Activated CD4-positive, alpha-beta T cell treated with anti-CD3 and anti-CD28 coated beads, Interleukin-2, amount 50 U/mL, for 16 hours (primary cell): ENCODE measurements at places on chromosomes 7 and 10.

DNA sequence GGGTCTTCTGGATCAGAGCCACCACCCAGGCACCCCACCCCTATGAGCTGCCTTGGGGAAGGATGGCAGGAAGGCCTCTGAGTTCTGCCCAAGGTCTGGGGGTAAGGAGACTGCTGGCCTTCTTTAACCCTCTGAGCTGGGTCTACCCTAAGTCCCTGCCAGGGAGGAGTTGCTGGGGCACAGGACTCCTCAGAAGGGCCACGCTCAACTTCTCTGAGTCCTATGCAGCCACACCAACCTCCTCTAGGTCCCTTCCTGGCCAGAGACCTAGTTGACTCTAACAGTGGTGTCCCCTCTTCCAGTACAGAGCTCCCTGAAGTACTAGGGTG, 2.6 kb upstream of the NEURL1 start:
- DNase-seq = no peak

DNA sequence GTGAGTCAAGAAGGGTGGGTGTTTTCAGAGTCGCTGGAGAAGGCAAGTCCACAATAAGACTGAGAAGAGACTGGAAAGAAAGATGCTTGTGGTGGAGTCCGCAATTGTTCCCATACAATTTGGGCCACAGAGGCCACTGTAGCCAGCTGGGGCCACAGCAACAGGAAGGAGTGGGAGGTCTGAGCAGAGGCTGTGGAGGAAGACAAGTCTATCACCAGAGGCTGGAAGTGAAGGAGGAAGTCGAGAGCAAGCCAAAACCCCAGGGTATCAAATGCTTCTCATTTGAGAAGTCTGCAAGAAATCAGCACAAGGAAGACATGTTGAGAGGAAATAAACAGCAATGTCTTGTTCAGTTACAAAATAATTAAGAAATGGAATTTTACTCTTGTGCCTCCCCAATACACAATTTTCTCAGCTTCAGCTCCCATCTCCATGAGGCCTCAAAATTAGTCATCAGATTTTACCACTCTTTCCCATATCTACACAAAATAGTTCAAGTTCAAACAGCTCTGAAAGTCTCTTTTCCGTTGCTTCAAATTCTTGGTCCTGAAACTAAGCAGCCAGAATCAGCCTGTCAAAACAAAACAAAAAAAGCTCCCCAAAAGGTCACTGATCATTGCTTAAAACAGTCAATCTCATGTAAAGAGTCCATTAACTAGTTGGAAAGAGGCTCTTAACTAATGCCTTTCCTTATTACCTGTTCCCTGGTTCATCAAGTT, 31.6 kb downstream of the SLC16A12 start:
- DNase-seq = no peak

DNA sequence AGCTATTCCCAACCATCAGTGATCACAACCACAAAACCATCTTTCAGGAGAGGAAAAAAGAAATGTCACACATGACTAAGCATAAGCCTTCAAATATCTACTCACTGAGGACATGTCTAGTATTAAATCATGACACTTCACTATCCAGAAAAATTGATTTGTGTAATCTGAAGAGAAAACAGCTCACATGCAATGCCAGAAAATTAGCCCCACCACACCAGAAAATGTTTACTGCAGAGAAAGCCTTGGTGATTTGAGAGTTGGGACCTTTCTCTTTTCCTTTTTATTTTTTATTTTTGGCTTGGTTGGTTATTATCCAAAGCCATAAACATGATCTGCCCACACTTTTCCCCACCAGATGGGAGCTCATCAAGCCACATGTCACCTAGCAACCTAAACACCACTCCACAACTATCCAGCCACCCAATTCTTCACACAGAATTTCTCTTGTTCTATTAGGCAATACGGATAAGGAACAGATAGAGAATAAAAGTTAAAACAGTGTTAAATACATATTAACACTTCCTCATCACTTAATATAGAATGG, 3.1 kb downstream of the PARD3 start:
- DNase-seq = no peak

DNA sequence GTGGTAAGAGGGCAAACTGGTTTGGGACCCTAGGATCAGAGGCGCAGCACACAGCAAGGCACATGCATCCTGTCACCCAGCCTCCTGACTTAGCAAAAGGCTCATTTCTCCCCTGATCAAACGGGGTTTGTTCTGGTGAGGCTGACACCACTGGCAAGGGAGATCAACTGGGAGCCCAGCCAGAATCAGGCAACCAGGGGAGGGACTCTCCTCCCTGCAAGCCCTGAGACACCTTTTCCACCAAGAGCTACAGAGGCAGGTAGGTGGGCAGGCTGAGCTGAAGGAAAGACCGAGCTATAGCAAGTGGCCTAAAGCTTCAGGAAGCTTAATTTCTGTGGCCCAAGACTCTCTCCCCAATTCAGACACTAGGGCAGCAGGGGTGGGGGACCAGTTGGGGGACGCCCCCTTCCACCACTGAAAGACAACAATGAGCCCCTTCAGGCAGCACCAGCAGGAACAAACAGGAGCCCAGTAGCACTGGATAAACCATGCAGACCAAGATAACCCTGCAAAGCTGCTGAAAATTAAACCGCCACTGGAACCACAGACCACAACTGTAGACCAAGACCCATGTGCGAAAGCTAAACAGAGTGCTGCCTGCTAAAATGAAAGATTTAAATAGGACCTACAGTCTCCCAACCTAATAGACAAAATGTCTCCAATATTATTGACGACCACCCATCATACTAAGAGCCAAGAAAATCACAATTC, 27.1 kb upstream of the SAR1A start:
- DNase-seq = no peak

- DNase-seq = no peak
Measured at GRCh38 chr10:132839061-132839460, 53.1 kb upstream of the NKX6-2 start.

DNA sequence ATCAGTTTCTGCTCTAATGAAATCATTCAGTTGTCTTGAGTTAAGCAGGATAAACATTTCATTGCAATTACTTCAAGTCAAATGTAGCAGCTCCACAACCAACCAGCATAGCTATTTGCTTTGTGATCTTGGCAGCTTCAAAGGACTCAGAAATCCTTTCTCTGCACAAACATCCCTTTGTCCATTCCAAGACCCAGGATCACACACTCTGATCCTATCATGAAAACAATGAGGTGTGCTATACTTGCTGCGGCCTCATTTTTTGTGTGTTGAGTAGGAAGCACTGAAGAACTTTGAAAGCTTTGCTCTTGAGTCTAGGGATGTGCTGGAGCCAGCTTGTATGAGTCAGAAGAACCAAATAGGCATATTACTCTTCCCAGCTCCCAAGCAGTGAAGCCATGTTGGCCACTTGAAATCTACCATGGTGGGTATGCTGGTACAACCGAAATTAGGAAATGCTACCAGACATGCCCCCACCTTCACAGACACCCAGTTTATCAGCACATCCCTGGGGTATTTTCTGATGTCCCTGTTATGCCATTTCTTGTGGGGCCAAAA, 199.4 kb upstream of the PRSS58 start:
- no peak for DNase-seq

GRCh38 chr10:74133923-74134820, 16.5 kb downstream of the AP3M1 start:
- no peak for DNase-seq

DNA sequence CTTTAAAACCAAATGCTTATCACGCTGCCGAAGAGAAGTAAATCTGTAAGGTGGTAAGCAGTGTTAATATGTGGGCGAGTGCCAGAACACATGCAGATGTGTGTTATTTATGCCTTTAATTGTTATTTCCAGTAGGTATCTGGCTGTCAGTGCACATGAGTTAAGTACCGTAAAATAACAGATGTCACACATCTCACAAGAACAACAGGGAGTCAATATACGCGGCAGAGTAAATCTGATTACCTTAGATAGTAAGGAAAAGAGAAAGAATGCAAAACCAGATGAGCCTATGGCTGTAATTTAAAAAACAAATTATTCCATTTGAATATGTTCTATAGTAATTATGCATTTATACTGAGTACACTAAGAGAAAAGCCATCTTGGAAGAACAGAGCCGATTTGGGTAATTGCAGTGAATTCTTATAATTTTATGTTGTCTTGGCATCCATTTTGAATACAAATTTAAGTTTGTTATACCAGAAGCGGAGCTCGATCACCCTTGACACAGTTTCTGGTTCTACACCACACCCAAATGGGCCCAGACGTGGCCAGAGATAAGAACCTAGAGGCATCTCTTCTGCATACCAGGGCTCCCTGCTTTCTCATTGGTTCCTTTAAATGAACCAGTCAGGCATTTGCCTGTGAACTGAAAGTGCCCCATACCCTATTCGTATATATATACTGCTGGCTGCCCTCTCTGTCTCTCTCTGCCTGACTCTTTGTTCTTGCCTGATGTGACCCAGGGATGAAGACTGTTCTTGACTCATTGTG, 34.8 kb downstream of the DNAJB9 start:
- DNase-seq = no peak

DNA sequence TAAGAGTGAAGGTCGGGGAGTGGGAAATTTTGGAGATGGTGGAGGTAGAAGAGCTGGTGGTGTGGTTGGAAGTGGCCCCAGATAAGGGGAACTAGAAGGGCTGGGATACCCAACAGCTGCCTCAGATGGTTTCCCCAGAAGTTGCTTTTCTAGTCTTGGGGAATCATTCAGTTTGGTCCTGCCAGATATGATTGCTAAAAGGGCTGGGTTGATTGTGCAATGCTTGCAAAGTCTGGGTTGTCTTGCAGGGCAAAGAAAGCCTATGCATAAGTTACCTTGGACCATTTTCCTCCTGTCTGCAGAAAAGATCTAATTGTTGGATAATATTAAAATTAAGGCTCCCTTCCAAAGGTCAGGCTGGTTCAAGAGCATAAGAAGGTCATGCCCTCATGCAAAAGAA, 213.8 kb upstream of the ZNF804B start:
- no peak for DNase-seq

DNA sequence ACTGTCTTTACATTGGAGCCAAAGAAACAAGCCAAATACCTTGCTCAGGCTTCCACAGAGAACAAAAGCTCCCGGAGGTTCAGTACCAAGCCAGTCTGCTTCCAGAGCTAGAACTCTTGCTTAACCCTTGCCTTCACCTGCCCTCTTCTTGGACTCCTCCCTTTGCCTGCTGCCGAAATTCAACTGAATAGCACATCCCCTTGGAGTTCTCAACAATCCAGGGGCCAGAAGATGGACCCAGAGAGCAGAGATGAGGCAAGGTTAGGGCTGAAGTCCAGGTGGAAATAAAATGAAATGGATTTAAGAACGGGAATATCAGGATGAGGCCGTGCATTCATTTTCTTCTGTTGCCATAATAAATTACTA, 876 bp upstream of the PIK3AP1 start:
- no peak for DNase-seq

GRCh38 chr7:128206747-128207500, 34.2 kb upstream of the LEP start:
- DNase-seq = no peak

GRCh38 chr7:53191191-53191695, 155.8 kb downstream of the POM121L12 start:
- no peak for DNase-seq

DNA sequence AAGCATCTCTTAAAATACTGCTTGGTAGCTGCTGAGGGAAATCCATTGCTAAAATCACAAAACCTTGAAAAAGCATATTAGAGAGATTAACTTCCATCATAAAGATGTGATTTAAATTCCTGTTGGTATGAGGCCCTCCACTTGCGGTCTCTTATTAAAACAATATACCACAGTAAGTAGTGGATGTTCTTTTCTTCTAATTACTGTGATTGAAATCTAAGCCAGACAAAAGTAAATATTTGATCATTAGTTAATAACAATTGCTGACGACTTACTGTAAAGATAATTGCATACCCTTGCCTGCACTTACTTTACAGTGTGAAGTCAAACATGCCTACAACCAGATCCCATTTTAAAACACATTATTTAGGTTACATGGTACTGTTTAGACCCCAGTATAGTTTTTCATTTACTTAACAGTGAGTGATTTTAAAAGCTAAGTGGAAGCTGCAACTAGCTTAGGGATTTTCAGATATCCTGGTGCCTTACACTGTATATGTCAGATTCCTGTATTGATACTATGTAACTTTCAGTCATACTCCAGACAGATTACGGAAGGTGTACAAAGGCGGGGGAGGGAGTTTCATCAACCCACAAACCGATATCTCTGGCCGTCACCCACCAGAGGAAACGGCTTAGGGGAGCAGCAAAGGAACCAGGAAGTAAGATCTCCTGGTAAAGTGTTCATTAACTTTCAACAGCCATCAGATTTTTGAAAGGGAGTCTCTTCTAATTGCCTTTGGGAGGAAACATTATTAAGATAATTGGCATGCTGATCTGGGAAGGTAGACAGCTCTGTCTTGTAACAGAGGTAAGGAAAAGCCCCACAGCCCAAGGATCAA, 986 bp downstream of the NRP1 start:
- DNase-seq = peak; percentile 37

DNA sequence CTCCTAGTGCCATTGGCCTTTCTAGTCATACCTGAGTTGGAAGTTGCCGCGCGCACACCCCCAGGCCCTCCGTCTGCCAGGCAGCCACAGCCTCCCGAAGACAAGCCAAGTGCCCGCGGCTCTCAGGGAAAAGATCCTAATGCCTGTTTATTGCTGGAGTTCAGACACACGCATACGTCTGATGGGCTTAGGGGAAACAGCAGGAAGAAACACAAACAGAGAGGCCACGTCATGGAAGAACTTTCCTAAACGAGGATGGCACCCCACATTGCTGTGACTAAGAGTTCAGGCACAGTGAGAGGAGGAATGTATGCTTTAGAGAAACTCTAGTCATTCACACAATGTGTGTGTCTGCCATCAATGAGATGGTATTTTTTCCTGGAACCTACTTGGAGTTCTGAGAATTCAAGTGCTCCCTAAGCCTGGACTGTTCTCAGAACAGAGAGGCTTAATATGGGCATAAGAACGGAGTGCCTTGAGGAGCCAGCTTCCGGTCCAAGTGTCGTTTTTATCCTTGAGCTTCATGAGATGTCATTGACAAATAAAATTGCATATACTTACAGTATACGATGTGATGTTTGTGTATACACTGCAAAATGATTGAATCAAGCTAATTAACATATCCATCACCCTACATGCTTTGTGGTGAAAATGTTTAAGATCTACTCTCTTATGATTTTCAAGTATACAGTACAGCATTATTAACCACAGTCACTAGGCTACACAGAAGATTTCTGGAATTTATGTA, 11.6 kb upstream of the RBP3 start:
- DNase-seq = no peak

DNA sequence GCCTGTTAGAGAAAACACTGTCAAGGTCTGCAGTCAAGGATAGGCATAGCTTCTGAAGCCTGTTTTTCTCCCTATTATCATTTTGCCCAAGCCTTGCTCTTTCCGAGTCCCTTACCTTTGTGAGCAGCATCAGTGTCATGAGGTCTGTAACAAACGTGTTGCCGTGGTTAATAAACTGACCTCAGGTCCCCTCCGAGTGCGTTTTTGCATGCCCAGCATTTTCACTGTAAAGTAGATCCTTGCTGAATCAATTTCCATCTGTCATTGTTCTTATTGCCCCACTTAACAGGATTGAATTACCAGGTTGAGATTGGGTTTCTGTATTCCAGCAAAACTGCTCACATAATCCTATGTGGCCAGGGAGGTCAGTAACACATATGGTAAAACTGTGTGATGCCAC, 110.3 kb downstream of the ZNF248 start:
- no peak for DNase-seq

GRCh38 chr7:39527951-39528350, 38.3 kb upstream of the YAE1 start:
- no peak for DNase-seq

GRCh38 chr7:156151078-156151477, 338.8 kb upstream of the SHH start:
- DNase-seq = no peak
